ENCODE measurements at places on chromosomes 4 and X.

GRCh38 chr4:8573266-8573665 lies 6.9 kb upstream of the GPR78 start:
- DNase-seq, result no peak

DNA sequence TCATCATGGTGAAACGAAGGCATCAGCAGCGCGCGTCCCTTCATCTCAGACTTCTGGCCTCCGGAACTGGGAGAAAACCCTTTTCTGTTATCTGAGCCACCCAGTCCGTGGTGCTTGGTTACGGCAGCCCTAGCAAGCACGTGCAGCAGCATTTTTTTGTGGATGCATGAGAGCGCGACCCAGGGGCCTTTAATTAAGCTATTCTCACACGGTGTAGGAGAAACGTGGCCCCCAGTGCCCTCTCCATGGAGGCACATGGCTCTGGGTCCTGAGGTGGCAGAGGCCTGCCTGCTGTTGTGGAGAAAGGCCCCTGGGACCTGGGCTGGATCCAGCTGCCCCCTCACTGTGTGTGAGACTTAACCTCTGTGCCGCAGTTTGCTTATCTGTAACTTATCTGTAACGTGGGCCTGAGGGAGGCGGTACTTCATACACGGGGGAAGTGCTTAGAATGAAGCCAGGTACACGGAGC lies 9.5 kb downstream of the CLCN4 start:
- no peak for DNase-seq

- peak; percentile 4 for DNase-seq
Observed at GRCh38 chr4:73704314-73705055, 35.9 kb upstream of the CXCL8 start.

DNA sequence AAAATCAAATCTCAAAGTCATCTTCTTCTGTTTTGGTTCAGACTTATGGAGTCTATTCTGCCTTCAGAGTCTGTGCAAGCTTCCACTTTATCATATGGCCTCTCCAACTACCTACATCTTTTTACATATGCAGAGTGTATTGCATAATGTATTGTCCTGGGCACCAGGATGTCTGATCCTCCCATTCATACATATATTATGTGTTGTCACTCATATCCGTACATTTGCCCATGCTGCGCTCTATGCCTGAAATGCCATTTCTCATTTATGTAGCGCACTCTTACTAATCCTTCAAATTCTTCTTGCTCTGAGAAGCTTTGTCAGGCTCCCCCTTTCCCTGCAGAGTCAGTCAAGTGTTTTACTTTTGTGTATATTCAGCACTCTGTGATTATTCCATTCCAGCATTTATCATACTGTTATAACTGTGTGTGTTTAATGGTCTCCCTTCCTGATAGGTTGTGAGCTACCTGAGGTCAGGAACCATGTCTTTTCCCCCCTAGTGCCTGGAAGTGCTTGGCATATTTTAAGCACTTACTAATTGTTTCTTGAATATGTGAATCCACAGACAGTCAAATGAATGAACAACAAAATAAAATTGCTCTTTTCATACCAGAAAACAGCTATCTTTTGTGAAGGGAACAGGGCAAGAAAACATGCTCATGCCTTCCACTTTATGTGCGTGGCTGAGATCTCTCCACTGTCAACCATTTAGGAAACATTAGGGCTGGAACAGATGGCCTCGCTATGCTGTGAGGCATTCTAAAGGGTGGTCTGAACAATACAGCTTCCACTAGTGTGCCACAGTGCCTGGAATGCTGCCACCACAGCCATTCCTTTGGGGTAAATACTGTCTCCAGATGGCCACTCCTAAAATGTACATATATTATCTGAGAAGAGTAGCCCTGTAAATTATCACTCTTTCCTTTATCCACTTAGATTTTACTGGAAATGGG lies 81.8 kb downstream of the GLUD2 start:
- no peak for DNase-seq

DNA sequence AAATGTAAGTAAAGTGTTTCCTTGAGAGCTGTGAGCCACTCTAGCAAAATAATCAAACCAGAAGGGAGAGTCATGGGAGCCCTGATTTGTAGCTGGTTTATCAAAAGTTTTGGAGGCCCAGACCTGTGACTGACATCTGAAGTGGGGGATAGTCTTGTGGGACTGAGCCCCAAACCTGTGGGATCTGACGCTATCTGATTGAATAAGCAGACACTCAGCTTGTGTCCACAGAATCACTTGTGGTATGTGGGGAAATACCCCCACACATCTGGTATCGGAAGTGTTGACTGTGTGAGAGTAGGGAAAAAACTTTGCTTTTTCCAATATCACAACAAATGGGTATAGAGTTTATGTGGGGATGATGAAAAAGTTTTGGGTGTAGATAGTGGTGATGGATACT lies 35.4 kb downstream of the FUNDC1 start:
- peak; percentile 17 for DNase-seq

DNA sequence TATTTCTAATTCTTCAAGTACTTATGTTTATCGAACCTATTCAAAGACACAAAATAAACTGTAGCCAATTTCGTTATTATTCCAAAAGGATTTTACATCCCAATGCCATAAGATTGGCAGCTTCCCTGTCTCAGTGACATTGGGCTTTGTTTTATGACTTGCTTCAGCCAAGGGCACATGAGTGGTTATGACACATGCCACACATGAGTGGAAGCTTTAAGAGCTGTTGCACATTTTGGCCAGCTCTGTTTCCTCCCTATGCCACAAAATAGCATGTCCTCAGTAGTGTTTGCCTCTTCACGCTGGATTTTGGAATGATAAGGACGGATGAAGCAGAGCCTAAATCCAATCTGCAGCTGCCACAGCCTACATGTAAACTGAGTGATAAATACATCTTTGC lies 21.9 kb downstream of the SEC24D start:
- no peak for DNase-seq

GRCh38 chr4:25929298-25929686 lies 15.3 kb downstream of the SMIM20 start:
- DNase-seq, result no peak

DNA sequence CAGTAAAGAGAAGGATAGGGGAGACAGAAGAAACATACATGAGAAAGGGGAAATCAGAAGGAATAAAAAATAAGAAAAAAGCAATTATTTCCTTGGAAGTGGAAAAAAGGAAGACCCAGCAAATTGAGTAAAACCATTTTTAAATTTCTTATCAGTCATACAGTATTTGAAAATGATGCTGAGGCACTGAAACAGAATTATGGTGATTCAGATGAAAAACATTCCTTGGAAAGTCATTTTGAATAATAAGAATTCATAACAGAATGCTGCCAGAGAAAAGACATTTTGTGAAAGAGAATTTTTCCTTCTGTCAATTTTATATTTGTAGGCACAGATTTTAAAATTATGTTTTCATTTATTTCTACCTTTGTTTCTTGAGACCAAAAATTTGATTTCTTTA lies 895.5 kb upstream of the EPHA5 start:
- DNase-seq, result no peak

DNA sequence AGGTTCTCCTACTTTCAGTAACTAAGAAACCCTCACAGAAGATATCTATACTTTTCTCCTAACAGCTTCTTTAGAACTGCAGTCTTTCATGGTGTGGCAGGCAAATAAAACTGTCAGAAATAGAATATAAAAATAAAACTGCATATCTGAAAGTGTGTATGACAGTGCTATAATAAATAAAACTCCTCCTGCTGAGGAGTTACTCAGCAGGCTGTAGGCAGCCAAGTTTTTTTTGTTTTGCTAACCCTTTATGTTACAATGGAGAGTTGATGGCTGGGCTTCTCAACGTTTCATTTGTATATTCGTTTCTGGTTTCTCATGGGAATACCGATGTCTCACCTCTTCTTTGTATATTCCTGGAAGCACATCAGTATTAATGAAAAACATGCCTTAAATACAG lies 18.2 kb upstream of the UGT2B10 start:
- DNase-seq, result no peak

DNA sequence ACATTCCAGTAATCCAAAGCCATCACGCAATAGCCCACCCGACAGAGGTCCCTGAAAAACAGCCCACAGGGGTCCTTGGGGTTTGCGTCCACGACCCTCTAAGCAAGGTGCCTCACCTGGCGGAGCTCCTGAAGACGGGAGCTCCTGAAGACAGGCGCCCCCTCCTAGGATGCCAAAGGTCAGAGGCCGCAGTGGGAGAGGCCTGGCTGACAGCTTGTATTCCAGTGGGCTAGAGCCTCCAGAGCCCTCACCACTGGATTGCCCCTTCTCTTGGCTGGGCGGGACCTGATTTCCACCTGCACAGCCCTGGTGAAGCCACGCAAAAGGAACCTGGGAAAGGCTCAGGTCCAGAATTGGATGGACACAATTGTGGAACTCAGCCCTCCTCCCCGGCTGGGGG lies 29.7 kb upstream of the WFS1 start:
- no peak for DNase-seq

Data from activated CD4-positive, alpha-beta T cell treated with anti-CD3 and anti-CD28 coated beads for 36 hours (primary cell).